ENCODE measurements at places on chromosomes 1 and 21. TPM values are rescaled to one million over a fixed set of nuclear protein-coding genes. Genes with fewer than 3 reads are reported as not detected.

- H3K36me3 ChIP-seq = no peaks in the 10 kb centered on the region
- peaks cover 7% of the 10 kb centered on the region for H3K4me1 ChIP-seq
- no peak overlapping the region for H3K27ac ChIP-seq
- no peaks in the 10 kb centered on the region for H3K27me3 ChIP-seq
- H3K4me3 ChIP-seq = no peak overlapping the region
These were observed 10.8 kb downstream of the DPT start for GRCh38 chr1:168717906-168718891.

DNA sequence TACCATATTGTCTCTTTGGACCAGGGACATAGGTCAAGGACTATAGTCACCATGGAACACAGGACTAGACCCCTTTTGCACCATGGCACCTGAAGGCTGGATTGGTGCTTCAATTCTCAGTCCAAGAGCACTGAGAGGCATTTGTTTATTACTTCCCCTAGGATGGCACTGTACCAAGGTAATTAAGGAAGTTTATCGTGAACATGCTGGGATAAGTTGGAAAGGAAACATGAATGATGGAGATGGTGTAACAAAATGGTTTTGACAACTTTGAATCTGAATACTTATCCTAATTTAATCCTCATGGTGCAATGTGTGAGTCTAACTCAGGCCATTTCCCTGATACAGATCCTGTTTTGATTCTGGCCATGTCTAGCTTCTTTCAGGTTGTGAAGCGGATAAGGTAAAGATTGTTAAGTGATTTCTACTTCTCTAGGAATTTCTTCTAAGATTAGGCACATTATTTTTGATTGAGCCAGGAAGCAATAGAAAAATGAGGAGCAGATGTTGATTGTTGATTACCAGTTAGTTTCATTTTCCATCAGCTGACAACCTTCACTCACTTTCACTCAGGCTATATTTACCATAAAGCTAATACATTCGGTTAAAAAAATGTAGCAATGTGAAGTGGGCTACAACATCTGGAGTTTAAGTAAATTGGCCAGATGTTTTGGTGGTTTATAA is 37.3 kb upstream of the SIPA1L2 start:
- no peak overlapping the region for H3K27ac ChIP-seq
- no peaks in the 10 kb centered on the region for H3K4me1 ChIP-seq

Gene RRAGC
- total RNA-seq = 18.5 TPM

Gene SERTAD4
- 15.1 TPM for total RNA-seq

DNA sequence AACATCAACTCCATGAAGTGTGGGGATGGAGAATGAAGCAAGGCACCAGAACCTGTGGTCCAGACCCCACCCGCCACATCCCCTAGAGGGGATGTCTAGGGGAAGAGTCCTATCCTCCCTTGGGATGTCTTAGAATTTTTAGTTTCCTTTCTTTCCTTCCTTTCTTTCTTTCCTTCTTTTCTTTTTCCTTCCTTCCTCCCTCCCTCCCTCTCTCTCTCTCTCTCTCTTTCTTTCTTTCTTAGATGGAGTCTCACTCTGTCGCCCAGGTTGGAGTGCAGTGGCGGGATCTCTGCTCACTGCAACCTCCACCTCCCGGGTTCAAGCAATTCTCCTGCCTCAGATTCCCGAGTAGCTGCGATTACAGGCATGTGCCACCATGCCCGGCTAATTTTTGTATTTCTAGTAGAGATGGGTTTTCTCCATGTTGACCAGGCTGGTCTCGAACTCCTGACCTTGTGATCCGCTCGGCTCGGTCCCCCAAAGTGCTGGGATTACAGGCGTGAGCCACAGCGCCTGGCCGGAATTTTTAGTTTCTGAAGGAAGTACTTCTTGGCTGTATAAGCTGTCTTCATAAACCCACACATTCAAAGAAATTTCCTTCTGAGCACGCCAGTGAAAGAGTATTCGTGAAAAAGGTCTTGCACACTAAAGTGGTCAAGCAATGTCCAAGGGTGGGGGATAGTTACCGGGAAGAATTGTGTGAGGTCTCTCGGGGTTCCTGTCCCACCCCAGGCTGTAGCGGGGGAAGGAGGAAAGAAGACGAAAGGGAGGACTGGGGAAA is 20.8 kb upstream of the LEFTY2 start:
- no peaks in the 10 kb centered on the region for H3K27me3 ChIP-seq
- DNase-seq = no peak
- H3K27ac ChIP-seq = no peak overlapping the region
- H3K4me1 ChIP-seq = no peaks in the 10 kb centered on the region

GRCh38 chr1:116224561-116224960 is 113.4 kb downstream of the MAB21L3 start:
- no peaks in the 10 kb centered on the region for H3K36me3 ChIP-seq
- H3K4me1 ChIP-seq = no peaks in the 10 kb centered on the region
- H3K27ac ChIP-seq = no peak overlapping the region

- no peaks in the 10 kb centered on the region for H3K4me1 ChIP-seq
- no peak overlapping the region for H3K27ac ChIP-seq
- H3K4me3 ChIP-seq = no peak overlapping the region
- no peak for DNase-seq
- no peaks in the 10 kb centered on the region for H3K27me3 ChIP-seq
These were observed 34.7 kb downstream of the LRRC3 start for GRCh38 chr21:44489962-44490361.

- no peak for DNase-seq
- H3K27me3 ChIP-seq = no peaks in the 10 kb centered on the region
- H3K4me1 ChIP-seq = peaks cover 23% of the 10 kb centered on the region
These were observed 1.6 kb upstream of the TMCC2 start for GRCh38 chr1:205225901-205226765.

DNA sequence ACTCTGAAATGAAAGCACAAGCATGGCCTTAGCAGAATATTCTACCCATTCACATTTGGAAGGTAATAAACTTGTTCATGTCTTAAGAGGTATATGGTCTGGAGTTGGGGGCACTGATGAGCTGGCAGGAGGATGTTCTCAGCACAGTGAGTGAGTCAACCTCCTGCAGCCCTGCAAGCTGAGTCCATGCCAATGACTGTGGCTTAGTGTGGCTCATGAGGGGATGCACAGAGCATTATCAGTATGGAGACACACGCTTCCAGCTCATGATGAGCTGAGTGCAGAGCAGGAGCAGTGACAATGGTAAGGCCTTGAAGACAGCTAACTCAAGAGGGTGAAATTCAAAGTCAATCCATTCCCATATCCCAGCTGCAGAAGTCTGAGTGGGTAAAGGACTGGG is 102.3 kb downstream of the TNFSF18 start:
- no peak overlapping the region for H3K27ac ChIP-seq
- H3K27me3 ChIP-seq = no peaks in the 10 kb centered on the region
- peaks cover 39% of the 10 kb centered on the region for H3K4me1 ChIP-seq
- H3K36me3 ChIP-seq = no peaks in the 10 kb centered on the region
- no peak for DNase-seq

DNA sequence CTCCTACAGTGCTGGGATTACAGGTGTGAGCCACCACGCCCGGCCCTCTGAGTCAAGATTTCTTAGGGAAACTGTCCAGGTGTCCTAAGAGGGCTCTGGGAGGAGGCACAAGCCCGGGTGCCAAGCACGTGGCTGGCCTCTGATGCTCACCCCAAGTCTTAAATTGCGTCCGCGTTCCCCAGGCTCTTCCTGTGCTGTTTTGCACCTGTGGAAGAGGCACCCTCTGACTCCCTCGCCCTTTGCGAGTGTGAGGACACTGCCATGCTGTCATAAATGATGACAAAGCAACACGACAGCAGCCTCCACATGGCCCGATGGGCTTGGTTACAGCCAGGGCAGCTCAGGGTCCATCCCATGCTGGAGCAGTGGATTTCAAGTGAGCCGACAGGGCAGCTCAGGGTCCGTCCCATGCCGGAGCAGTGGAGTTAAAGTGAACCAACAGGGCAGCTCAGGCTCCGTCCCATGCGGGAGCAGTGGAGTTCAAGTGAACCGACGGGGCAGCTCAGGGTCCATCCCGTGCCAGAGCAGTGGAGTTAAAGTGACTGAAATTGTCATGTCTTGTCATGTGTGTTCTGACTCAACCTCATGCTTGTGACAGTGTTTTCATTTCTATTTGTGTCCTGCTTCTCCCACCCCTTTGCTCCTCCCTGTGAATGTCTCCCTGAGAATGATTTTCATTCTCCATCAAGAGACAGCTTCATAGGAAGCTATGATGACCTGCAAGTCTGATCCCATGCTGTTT is 33.9 kb downstream of the PCNT start:
- H3K4me1 ChIP-seq = no peaks in the 10 kb centered on the region
- H3K27me3 ChIP-seq = no peaks in the 10 kb centered on the region
- H3K27ac ChIP-seq = no peak overlapping the region

- no peak overlapping the region for H3K27ac ChIP-seq
- DNase-seq = no peak
- H3K27me3 ChIP-seq = peaks cover 48% of the 10 kb centered on the region
- no peak overlapping the region for H3K4me3 ChIP-seq
These were observed 4.5 kb downstream of the CNR2 start for GRCh38 chr1:23908453-23909341.

DNA sequence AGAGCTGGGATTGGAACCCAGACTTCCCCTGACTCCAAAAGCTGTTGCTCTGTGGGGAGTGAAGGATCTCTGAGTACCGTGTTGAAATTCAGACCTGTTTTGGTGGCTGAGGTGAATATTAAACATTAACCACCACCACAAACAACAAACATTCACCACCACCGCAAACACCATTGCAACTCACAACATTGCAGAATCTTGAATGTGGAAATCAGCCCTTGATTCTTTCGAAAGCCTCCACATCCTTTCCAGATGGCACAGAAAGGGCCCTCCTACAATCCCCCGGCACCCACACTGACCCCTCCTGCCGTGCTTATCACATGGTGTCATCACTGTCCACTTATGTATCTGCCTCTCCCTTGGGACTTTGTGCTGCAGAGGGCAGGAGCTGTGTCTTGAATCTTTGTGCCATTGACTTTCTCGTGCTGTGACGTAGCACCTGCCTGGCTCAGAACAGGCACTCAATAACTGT is 1.4 kb downstream of the CDA start:
- H3K27me3 ChIP-seq = no peaks in the 10 kb centered on the region
- DNase-seq = no peak
- peak overlapping the region; percentile 79 for H3K27ac ChIP-seq
- H3K4me1 ChIP-seq = peaks cover 10% of the 10 kb centered on the region

DNA sequence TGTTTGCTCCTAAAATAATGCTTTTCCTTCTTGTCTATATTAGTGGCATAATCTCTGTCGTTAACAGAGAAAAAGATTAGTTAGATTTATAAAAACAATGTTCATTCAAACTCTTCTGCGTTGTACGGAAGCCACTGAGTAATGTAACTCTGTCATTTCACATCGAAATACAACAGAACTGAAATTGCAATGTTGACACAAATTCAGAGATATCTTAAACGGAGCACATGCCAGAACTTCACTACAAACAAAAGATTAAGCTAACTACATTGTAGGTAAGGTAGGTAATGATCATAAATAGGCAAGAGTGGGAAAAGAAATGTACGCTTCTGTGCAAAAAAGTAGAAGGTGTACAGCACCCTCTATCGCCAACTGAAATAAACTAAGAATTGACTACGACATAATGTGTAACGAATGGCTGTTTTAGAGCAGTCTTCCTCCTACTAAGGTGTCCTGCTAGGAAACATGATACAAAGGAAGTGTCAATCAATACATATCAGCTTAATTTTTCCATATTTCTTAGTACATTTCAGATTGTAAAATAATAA is 56.6 kb downstream of the PCNX2 start:
- no peaks in the 10 kb centered on the region for H3K27me3 ChIP-seq
- H3K27ac ChIP-seq = no peak overlapping the region
- H3K36me3 ChIP-seq = no peaks in the 10 kb centered on the region
- no peak for DNase-seq
- no peak overlapping the region for H3K4me3 ChIP-seq

DNA sequence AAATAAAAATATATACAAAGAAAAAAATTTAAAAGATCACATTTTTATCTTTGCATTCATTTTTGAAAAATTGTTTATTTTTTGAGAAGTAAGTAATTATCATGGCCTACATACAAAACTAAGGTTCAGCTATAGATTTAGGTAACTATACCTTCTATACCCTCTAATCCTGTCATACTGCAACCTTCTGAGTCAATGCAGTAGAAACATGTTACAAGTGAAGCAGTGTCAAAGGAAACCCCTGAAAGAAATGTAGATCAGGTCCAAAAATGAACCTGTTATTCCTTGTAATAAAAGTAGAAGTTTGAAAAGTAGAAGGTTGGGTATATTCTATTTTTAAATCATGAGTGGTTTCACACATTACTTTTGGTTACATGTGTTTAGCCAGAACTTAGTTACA is 51.3 kb downstream of the PTGS2 start:
- no peaks in the 10 kb centered on the region for H3K36me3 ChIP-seq
- no peak overlapping the region for H3K4me3 ChIP-seq
- H3K27ac ChIP-seq = no peak overlapping the region
- DNase-seq = no peak
- H3K27me3 ChIP-seq = no peaks in the 10 kb centered on the region

- peaks cover 65% of the 10 kb centered on the region for H3K27me3 ChIP-seq
- H3K27ac ChIP-seq = no peak overlapping the region
- no peaks in the 10 kb centered on the region for H3K36me3 ChIP-seq
- H3K4me1 ChIP-seq = no peaks in the 10 kb centered on the region
These were observed 16.5 kb downstream of the CAMK2N1 start for GRCh38 chr1:20469406-20470076.

GRCh38 chr1:105101261-105101660 is 1351.6 kb downstream of the AMY1C start:
- DNase-seq = no peak
- no peak overlapping the region for H3K4me3 ChIP-seq
- no peaks in the 10 kb centered on the region for H3K4me1 ChIP-seq
- no peaks in the 10 kb centered on the region for H3K27me3 ChIP-seq

DNA sequence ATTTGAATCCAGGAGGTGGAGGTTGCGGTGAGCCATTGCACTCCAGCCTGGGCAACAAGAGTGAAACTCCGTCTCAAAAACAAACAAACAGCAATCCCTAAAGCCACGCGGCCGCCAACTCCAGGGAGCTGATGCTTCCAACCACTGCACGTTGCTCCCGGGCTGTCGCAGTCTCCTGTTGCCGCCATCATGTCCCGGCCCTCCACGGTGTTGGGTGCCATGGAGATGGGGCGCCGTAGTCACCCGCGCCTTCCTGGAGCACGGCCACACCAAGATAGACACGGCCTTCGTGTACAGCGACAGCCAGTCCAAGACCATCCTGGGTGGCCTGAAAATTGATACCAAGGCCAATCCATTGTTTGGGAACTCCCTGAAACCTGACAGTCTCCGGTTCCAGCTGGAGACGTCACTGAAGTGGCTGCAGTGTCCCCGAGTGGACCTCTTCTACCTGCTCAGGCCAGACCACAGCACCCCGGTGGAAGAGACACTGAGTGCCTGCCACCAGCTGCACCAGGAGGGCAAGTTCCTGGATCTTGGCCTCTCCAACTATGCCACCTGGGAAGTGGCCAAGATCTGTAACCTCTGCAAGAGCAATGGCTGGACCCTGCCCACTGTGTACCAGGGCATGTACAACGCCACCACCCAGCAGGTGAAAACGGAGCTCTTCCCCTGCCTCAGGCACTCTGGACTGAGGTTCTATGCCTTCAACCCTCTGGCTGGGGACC is 32.6 kb downstream of the SLC16A1 start:
- H3K4me1 ChIP-seq = no peaks in the 10 kb centered on the region
- H3K27me3 ChIP-seq = no peaks in the 10 kb centered on the region
- no peak overlapping the region for H3K27ac ChIP-seq
- peaks cover 51% of the 10 kb centered on the region for H3K36me3 ChIP-seq

Measured in esophagus squamous epithelium (tissue), 5 donors.